ENCODE measurements at places on chromosomes 5 and 9.

DNA sequence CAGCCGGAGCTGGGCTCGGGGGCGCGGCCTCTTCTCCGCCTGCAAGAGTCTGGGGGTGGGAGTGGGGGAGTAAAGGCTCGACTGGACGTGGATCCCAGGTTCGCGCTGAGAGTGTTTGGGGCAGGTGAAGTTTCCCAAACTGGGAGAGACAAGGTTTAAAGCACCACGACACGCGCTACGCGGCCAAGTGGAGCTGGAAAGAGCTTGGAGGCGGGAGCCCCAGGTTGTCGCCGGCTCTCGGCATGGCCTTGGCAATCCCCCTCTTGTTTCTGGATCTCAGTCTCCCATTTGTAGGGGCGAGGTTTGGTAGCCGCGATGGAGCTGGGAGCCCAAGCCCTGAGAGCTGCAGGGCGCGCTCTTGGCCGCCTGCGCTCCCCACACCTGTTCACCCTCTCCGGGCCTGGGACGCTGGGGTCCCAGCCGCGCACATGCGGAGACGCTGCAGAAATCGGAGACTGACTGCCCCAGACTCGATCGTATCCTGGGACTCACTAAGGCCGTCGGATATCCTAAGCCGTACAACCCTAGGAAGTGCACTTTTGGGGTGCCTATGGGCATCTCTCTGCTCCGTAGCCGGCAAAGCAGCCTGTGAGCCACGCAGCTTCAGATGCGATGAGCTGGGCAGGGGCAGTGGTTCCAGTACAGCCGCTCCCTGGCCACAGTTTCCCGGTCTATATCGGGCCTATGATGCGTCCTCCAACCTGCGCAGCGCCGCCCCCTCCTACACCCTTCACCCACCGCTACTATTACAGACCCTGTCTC, 937 bp downstream of the TMOD1 start:
- peak; percentile 56 for DNase-seq

DNA sequence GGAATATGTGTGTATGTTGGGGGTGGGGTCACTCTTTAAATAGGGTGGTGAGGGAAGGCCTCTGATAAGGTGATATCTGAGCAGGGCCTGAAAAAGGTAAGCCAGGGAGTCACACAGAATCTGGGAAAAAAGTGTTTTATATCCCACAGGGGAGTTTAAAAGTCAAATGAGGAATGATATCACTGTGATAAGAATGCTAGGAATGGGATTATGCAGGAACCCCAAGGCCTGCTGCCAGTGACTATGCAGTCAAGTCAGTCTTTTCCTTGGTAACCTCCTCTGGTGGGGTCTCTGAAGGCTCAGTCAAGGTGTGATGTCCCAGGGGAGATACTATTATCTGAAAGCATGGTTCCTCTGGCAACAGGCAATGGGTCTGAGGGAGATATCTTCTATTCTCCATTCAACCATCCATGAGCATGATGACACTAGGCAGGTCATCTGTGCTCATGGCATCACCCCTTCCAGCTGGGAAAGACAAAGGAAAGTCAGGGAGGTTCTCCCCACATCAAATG, 53.5 kb downstream of the GRIA1 start:
- no peak for DNase-seq

- DNase-seq: no peak
Observed at GRCh38 chr9:130157079-130157478, 15.1 kb upstream of the NCS1 start.

- no peak for DNase-seq
Observed at GRCh38 chr5:78813286-78813685, 164.7 kb upstream of the LHFPL2 start.

- DNase-seq: no peak
Observed at GRCh38 chr5:116013936-116014335, 18.3 kb upstream of the ARL14EPL start.

GRCh38 chr5:88889189-88890069, 6.4 kb upstream of the MEF2C start:
- no peak for DNase-seq

GRCh38 chr9:125380406-125380805, 118.8 kb downstream of the GAPVD1 start:
- DNase-seq: no peak

DNA sequence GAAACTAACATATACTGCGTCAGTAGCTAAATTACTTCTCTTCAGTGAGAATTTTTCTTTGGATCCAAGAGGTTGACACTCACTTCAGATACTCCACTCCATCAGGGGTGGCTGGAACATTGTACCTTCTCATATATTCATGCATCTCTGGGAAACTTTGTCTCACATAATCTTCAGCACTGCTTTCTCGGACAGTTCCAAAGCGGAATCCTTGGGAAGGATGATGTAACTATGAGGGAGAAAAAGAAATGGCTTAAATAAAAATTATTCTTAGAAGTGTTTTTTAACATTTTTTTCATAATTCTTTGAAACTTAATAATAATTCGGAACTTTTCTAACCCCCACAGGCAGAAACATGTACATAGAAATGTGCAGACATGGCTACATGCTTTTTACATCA, 33.4 kb upstream of the PPP3R2 start:
- DNase-seq: no peak
